Left renal cortex interstitium (tissue), 4 donors: ENCODE measurements at places on chromosomes 4 and X.

DNA sequence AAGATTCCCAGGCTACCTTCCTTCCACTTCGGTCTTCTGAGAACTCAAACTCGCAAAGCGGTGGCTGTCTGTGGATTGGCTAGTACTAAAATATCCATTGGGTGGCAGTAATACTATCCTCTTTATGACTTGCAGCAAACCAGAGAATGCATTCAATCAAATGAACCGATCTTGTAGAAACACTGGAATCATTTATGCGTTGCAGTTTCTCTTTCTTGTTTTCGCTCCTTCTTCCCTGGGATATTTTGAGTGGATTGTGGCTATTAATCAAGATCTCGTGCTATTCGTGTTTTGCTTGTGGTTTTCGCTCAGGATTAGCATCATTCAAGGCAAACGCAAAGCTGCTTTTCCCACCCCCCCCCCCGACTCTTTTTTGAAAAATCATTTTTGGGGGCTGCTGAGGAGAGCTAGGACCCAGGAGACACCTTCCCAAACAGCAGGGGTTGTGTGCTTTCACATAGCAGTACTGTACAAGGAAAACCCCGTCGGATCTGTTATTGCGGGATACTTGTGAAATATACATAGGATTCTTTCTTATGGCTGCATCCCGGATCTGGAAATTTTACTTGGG is at the start of gene IL1RAPL1:
TSS of gene IL1RAPL1 (plus strand) at position 466 of the 571 bp plus-strand sequence.
- DNase-seq: no peak

DNA sequence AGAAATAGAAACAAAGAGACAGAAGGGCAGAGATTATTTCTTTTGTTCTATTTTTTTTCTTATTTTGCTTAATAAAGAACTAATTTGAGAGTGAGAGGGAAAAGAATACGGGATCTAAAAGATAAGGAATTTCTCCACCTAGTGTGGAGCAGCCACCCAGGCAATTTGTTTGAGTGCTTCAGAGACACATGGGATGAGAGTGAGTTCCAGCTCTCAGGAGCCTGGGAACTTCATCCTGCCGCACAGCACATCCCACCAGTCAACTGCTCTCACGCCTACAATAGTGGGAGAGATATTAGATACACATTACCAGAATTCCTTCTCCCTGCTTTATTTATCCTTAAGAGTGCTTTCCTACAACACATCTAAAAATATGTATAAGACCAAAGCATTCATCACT is 946.4 kb downstream of the PDHA2 start:
- DNase-seq: no peak

DNA sequence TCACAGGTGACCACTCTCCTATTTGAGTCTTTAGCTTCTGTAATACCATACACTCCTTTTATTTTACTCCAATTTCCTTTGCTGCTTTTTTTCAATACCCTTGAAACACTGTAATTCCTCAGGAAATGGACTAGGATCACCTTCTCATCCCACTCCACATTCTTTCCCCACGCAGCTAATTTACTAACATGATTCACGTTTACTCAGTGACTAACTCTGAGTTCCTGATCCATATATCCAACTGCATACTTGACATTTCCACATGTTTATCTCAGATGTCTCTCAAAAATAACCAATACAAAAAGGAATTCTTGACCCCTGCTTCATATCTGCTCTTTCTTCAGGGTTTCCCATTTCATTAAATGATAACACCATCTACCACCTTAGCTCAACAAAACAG is 19.9 kb downstream of the RPS6KA6 start:
- no peak for DNase-seq

DNA sequence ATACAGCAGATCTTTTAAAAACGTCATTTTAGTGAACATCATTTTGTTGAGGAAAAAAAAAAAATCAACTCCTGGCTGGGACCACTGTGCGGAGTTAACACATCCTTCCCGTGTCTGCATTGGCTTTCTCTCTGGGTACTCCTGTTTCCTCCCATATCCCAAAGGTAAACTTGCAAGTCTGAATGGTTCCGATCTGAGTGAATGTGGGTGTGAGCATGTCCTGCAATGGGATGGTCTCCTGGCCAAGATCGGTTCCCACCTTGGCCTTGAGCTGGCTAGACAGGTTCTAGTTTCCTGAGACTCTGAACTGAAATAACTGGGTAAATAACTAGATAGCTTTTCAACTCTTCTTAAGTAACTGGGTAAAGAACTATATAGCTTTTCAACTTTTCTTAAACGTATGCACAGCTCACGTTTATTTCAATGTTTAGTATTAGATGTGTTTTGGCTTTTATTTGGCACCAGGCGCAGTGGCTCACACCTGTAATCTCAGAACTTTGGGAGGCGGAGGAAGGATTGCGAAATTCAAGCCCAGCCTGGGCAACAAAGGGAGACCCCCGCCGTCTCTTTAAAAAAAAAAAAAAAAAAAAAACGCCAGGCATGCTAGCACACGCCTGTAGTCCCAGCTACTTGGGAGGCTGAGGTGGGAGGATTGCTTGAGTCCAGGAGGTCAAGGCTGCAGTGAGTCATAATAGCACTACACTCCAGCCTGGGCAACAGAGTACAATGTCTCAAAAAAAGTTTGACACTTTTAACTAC is 14.0 kb downstream of the RBMX start:
- DNase-seq: no peak
